ENCODE measurements at places on chromosomes 5 and 9. TPM values are rescaled to one million over a fixed set of nuclear protein-coding genes. Genes with fewer than 3 reads are reported as not detected.

DNA sequence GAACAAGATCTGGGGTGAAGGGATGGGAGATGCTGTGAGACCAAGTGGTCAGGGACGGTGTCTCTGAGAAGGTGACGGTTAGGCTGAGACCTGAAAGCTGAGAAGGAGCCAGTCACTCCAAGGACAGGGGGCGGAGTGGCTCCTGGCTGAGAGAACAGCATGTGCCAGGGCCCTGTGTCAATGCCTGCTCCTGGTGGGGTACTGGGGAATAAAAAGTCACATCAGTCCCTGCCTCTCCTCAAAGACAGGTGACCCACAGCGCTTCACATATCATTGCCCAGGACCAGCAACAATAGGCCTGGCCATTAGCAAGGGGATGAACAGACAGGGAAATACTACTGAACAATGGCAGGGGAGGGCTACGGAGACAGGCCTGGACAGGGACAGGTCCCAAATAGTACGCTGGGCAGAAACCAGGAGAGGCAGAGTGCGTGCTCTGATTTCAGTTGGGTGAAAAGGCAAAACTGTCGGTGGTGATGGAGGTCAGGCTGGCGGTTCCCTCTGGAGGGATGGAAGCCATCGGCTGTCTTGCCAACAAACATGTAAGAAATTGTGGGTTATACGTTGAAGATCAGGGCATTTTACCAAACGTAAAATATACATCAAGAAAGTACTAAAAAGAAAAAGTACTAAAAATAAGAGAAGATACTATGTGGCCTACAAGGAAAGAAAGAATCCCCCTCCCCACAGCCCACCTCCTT lies 64.3 kb downstream of the C9orf50 start:
- DNase-seq: no peak

GRCh38 chr5:153831973-153832372 lies 206.7 kb downstream of the FAM114A2 start:
- DNase-seq: no peak

Gene SMIM3
- total RNA-seq: 12.8 TPM

DNA sequence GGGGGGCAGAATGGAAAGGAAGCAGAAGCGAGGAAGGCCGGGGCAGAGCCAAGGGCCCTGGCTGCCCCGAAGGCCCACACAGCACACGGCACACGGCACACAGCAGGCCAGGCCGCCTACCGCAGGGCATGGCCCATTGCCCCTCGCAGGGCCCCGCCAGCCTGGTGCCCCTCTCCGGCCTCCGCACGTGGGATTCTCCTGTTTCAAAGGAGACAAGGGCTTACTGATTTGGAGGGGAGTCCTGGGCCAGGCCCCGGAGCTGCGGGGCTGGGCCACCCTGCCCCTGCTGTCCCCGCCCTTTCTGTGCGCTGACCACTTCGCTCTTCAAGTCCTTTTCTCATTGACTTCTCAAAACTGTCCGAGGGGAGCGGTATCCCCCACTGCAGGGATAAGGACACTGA lies 7.7 kb upstream of the PHYKPL start:
- DNase-seq: no peak

DNA sequence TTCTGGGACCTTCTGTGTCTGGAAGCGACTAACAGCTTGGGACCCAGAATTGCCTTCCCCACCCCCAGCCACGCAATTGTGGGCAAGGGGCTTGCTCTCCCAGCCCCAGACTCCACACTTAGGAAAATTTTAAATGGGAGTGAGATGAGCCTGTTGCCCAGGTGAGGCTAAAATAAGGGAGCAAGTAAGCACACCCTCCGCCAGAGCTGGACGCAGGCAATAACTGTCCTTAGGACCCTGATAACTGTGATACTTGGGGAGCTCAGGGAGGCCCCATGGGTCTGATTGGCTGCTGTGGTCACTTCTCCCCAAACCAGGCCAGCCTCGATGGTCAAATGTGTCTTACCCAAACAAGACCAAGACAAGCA lies 13.3 kb downstream of the ABO start:
- no peak for DNase-seq

DNA sequence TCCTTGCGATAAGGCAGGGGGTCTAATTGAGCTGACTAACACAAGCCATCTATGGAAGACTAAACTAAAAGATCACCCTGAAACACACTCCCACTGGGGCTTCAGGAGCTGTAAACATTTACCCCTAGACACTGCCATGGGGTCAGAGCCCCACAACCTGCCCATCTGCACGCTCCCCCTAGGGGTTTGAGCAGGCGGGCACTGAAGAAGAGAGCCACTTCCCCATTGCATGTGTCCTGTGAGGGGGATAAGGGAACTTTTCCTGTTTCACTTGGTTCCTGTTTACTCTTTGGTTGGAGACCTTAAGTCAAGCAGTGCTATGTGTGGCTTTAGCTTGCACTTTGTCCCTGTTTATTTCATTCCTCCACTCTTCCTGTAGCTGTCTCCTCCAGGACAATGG lies 1929.5 kb upstream of the CDH9 start:
- no peak for DNase-seq

Gene PCDHAC1
- not detected for total RNA-seq

Gene SWI5
- total RNA-seq: 13.3 TPM

GRCh38 chr5:133758641-133759040 lies 146.3 kb upstream of the FSTL4 start:
- no peak for DNase-seq

- no peak for DNase-seq
Observed at GRCh38 chr9:127919253-127919815, 2.5 kb upstream of the ST6GALNAC4 start.

DNA sequence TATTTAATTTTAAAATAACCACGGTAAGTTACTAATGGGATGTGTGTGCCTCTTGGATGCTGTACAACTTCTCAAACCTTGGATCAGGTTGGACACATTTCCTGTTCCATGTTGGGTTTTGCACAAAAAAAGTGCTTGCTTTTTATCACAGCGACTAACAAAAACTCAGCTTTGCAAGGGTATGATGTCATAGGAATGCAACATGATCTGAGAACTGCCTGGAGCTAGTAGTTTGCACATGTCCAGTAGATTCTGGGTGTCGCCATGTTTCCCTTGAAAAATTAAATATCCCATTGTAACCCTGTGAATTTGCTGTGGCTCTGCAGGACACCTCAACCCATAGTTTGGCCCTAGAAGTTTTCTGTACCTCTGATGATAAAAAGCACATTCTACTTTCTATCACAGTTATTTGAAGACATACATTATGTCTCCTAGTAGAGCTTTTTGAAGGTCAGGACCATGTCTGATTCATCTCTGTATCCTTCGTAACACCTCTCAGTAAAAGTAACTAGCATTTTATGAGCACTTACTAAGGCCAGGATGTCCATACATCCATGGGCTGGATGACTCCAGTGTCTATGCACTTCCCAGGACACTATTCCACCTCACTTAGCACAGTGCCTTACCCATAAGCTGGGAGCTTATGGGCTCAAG lies 11.5 kb upstream of the FRMPD1 start:
- no peak for DNase-seq

DNA sequence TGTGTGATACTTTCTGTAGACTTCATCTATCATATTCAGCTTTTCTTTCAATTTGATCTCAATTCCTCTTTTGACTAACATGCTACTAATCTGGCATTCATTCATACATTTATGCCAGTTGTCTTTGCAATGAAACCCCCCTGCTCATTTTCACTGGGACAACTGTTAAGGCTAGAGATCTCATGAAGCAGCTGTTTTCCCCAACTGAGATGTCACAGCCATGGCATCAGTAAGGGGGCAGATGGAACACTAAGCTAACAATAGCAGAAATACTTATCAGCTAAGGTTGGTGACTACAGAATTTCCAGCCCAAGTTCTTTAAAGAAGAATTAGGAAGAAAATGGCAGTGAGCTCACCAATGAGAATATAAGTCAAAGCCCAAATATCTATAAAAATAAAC lies 9.4 kb downstream of the TMED7 start:
- no peak for DNase-seq

Gene SPAAR
- not detected for total RNA-seq

DNA sequence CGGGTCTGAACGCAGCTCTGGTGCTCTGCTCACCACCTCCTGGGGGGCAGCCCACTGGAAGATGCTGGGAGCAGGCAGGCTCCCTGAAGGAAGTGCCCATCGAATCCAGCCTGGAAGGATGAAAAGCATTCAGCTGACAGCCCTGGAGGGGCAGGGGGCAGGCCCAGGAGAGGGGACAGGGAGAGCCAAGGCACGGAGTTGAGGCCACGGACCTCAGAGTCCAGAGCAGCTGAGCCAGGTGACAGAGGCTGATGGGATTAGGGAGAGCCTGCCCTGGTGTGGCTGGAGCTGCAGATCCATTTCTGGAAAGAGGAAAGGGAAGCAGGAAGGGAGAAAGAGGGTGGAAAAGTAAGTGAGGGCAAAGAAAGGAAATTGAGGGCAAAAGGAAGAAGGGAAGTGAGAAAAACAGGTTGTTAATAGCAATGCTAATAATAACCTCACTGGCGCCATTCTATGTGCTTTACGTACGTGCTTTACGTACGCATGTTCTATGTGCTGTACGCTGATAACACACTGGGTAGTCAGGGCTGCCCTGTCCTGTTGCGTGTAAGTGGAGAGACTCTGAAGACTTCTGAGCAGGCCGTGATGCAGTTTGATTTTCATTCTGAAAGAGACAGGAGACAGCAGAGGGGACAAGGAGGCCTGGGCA lies 52.6 kb downstream of the LMX1B start:
- DNase-seq: no peak

Gene HTR1A
- total RNA-seq: not detected

Gene PRRX2
- 6.2 TPM for total RNA-seq

Gene PCA3
- total RNA-seq: not detected

DNA sequence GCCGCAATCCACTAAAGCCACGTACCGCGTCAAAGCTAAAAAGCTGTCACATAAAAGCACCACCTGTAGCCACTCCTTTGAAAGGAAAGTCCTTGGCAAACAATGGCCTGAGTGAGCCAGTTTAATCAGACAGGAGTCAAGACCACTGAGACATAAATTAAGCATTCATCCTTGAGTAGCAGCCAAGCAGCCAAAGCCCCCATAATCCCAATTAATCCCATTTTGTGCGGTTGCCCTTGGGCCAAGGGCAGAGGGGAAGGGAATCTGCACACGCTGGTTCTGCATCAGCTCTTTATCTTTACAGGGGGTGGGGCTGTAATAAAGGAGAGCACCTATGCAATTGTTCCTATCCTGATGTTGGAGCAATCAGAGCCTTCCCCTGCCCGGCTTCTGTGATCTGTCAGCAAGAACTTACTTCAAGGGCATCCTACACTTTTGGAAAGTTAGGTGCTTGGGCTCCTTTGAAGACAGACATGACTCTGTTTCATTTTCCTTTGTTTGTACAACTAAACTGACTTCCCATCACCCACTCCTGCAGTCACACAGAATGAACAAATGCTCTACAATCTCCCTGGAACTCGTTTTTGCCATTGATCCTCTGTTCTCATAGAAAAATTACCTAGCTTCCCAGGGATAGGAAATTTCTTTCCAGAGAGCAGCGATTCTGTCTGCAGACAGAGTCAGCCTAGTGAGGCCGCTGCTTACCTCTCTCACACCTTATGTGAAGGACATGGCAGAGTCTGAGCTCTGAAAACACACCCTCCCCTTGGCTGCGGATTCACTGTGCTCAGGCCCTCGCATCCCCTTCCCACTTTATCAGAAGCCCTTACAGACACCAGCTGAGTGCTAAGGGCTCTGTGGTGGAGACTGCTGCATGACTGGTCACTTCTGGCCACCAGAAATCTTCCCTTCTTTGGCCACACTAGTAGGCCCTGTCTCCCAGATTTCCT lies 116.2 kb upstream of the TBCA start:
- no peak for DNase-seq

DNA sequence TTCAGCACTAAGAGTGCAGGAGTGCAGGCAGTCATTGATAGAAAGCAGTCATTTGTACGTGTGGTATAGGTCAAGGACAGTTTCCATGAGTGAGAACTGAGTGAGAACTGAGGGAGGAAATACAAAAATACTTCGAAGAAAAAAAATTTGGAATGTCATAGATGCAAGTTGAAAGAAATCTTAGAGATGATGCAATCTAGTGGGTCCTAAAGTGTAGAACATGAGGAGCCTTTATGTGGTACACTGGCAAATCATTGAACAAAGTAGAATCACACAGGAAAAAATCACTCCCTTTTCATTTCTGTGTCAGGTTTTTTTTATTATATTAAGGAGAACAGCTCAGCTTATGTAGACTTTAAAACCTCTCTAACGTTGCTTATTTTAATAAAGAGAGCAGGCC lies 26.4 kb upstream of the SLC1A1 start:
- no peak for DNase-seq

Gene DRD1
- total RNA-seq: not detected

GRCh38 chr9:26856413-26857032 lies 36.1 kb downstream of the CAAP1 start:
- DNase-seq: no peak

GRCh38 chr9:673264-673965 lies 168.1 kb upstream of the DMRT1 start:
- DNase-seq: no peak
